ENCODE measurements at places on chromosomes 11 and 22.
A peak's percentile ranks its signal among the peaks of the same experiment; 100 is the strongest.

- DNase-seq: no peak
Measured at GRCh38 chr11:79116600-79116999, 324.2 kb downstream of the TENM4 start.

- no peak for DNase-seq
Measured at GRCh38 chr11:109853156-109853776, 239.9 kb upstream of the ZC3H12C start.

GRCh38 chr11:123144707-123145106 is 50.3 kb downstream of the CLMP start:
- DNase-seq: no peak

DNA sequence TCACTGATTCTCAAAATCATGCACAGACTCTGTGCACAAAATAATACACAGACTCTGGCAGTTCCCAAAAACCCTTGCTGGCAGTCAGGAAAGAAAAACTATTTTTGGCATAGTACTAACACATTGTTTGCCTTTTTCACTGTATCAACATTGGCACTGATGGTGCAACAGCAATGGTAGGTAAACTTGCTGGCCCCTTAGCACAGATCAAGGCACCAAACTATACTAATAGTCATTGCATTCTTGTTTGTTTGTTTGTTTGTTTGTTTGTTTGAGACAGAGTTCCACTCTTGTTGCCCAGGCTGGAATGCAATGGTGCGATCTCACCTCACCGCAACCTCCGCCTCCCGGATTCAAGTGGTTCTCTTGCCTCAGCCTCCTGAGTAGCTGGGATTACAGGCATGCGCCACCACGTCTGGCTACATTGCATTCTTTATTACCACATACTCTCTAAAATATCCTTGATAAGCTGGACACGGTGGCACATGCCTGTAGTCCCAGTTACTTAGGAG is 81.0 kb upstream of the SLC6A5 start:
- DNase-seq: no peak

- no peak for DNase-seq
Measured at GRCh38 chr22:44086271-44087088, 62.4 kb downstream of the PARVB start.

DNA sequence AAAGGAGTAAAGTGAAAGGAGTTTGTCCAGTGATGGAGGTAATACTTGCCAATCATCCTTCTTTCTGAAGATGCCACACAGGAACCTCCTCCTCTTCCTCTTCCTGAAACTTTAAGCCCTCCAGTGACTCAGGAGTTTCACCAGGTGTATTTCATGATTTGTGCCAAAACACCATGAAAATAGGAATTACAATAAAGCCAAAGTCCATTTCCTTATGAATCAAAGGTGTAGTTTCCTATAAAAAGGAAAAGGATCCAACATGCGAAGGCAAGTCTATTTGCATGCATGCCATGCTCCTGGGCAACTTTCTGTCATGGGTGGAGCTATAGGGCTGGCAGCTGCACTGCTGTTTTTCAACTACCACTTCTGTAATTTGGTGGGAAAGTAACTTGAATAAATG is 9.8 kb upstream of the POU2AF1 start:
- DNase-seq: no peak

- no peak for DNase-seq
Measured at GRCh38 chr11:19689281-19690000, 23.2 kb upstream of the NAV2 start.

- DNase-seq: no peak
Measured at GRCh38 chr22:46329616-46330015, 5.9 kb upstream of the TRMU start.

- DNase-seq: peak; percentile 27
Measured at GRCh38 chr22:39956932-39957664, 3.1 kb upstream of the TMA7B start.

GRCh38 chr11:3947061-3947460 is 91.6 kb downstream of the STIM1 start:
- DNase-seq: peak; percentile 51

GRCh38 chr11:90223248-90223585 is 368 bp upstream of the CHORDC1 start:
- DNase-seq: no peak

- DNase-seq: no peak
Measured at GRCh38 chr11:38867338-38867737, 2269.3 kb upstream of the RAG2 start.

GRCh38 chr11:34602245-34602644 is 18.6 kb upstream of the EHF start:
- no peak for DNase-seq

- DNase-seq: no peak
Measured at GRCh38 chr11:73137944-73138274, 4.2 kb downstream of the FCHSD2 start.

- DNase-seq: no peak
Measured at GRCh38 chr11:109377039-109377742, 44.8 kb upstream of the C11orf87 start.

GRCh38 chr11:122074022-122074421 is 42.0 kb downstream of the BLID start:
- no peak for DNase-seq

- no peak for DNase-seq
Measured at GRCh38 chr22:49425356-49425755, 402.3 kb downstream of the BRD1 start.

- DNase-seq: no peak
Measured at GRCh38 chr22:48756146-48757111, 1071.2 kb downstream of the BRD1 start.

- DNase-seq: no peak
Measured at GRCh38 chr22:34902335-34902734, 163.6 kb upstream of the ISX start.

- DNase-seq: no peak
Measured at GRCh38 chr11:3989921-3990290, 104.7 kb upstream of the RRM1 start.

DNA sequence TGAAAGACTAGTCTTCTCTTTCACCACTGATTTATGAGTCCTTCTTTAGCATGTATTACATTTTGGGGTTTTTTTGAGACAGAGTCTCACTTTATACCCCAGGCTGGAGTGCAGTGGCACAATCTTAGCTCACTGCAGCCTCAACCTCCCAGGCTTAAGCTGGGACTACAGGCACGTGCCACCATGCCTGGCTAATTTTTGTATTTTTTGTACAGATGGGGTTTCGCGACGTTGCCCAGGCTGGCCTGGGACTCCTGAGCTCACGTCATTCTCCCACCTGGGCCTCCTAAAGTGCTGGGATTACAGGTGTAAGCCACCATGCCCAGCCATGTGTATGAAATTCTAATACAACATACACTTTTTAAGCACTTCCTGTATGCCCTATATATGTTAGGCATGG is 26.3 kb upstream of the CXCR5 start:
- no peak for DNase-seq

- DNase-seq: no peak
Measured at GRCh38 chr11:94700622-94701021, 67.5 kb upstream of the AMOTL1 start.

GRCh38 chr11:114987186-114987760 is 308.9 kb downstream of the NXPE2 start:
- DNase-seq: no peak

- no peak for DNase-seq
Measured at GRCh38 chr22:37057796-37058510, 6.4 kb downstream of the KCTD17 start.

DNA sequence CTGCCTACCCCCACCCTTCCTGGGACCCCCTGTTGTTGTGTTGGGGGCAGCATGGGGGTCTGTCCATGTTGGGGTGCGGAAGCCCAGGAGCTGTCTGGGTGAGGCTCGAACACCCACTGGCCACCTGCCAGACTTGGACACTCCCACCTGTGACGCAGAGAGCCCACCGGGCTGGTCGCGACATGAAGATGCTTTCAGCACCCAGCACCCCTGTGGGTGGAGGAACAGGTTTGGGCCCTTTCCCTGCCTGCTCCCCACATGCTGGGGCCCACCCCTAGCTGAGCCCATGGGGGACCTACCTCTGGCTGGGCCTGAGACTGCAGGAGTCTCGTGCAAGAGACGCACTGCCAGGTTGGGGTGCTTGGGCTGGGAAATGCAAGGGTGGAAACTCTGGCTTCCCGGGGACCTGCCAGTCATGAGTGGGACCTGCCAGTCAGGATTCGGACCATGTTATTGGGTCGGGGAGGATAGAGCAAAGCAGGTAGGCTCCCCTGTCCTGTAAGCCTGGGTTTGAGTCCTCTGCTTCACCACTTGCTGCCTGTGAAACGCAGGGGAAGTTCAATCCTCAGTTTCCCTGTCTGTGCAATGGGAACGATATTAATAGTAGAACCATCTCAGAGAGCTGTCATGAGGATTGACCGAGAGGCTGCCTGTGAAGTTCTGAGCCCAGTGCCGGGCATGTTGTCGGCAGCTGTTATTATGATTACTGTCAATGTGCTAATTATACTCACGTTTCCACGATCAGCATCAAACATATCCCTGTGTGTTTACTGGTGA is 24.1 kb downstream of the KIAA1671 start:
- no peak for DNase-seq

DNA sequence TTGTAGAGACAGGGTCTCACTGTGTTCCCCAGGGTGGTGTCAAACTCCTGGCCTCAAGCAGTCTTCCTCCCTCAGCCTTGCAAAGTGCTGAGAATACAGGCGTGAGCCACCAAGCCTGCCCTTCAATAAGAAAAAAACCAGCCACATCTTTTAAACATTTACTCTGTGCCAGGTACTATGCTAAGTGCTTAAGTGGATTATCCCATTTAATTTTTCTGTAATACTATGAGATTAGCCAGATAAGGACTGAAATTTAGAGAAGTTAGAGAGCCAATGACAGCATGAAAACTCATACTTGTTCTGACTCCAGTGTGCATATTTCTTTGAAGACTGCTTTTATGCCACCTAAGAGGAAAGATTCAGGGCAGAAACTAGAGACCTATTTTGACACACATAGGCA is 35.7 kb downstream of the PPME1 start:
- no peak for DNase-seq

DNA sequence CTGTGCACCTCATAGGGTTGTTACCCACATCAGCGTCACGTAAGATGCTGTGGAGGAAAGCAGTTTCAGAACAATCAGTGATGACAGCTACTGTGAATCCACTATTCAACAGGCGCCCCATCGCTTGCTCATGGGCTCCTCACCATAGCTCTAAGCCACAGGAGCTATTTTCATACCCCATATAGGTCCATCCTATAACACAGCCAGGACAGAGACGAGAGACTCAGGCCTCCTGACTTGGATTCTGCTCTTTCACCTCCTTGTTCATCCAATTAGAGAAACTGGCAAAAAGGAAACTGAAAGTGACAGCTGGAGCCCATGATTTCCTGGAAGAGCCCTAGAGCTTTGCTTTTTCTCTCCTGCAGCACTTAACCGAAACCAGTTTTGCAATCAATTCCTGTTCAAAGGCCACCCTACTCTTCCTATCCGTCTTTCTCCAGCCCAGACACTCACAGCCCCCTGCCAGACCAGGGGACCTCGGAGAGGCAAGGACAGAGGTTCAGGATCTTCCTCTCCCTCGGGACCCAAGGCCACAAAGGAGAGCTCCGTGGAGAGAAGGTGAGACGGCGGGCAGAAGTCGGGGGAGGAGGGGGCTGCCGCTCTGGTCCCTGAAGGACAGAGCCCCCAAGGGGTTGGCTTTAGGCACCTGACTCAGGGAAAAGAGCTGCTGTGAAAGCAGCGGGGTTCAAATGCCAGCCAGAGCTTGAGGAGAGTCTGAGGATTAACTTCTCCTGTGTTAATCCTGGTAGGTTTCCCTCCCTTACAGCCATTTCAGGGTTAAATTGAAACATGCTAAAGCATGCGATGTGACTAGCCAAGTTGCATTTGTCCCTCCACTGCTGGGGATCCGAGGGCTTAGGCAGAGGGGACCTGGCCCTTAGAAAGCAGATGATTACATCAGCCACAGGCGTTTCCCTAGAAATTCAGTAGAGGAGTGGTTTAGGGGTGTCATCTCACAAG is at the start of gene APOL6:
Gene APOL6, plus strand, starts transcription at position 381 of the 960 bp plus-strand sequence. CDS start 7,980 bp downstream, outside the sequence.
- peak; percentile 34 for DNase-seq

DNA sequence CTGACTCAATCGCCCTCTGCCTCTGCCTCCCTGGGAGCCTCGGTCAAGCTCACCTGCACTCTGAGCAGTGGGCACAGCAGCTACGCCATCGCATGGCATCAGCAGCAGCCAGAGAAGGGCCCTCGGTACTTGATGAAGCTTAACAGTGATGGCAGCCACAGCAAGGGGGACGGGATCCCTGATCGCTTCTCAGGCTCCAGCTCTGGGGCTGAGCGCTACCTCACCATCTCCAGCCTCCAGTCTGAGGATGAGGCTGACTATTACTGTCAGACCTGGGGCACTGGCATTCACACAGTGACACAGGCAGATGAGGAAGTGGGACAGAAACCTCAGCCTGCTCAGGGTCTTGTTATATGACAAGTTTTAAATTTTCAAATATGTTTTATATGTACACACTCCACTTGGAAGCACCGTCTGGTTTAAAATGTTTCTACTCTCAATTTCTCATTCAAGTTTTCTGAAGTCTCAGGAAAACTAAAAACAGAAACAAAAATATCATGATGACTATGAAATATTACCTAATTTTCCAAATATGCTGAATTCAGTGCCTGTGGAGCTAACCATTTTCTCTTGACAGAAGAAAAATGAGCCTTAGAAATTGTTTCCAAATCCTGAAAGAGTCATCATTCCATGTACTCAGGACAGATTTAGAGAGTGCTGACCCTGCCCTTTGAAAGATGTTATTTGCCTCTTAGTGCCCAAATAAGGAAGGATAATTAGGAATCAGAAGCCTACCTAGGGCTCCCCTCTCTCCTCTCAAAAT is 48.8 kb upstream of the TOP3B start:
- no peak for DNase-seq

- peak; percentile 17 for DNase-seq
Measured at GRCh38 chr11:46537537-46538295, 56.1 kb downstream of the AMBRA1 start.

GRCh38 chr11:15288863-15289262 is 174.1 kb downstream of the INSC start:
- DNase-seq: no peak

DNA sequence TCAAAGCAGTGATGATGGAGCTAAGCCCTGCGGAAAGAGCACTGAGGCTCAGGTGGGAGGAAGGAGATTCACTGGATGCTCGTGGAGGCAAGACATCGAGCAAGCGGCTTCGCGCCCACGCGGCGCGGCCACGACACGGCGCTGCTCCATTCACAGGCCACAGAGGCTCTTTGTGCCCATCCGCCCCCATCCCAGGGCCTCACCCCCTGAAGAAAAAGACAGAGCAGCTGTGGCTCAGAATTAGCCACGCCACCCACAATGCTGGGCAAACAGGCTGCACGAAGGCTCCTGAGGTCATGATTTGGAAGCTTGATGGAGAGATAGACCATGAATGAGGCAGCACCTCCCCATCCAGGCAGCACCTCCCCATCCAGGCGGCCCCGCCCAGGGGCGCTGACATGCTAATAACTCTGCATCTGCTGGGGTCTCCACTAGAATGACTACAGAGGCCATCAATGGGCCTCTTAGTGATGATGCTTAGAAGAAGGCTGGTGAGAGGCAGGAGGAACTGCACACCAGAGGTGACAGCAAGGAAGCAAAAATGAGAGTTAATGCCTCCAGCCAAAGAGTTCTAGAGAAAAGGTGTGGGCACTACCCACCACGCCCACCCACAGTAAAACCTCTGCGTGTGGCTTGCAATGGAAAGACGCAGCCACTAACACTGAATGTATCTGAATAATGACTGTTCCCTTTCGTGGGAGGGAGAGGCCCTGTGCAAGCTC is 43.5 kb downstream of the MYH9 start:
- no peak for DNase-seq
